MM.1S (cell line): ENCODE measurements at places on chromosomes 5 and 9.

- no peak overlapping the region for H3K4me3 ChIP-seq
- no peak overlapping the region for H3K27ac ChIP-seq
- no peak for DNase-seq
- no peaks in the 10 kb centered on the region for H3K27me3 ChIP-seq
These were observed 700.7 kb upstream of the GRAMD2B start for GRCh38 chr5:125722550-125722949.

GRCh38 chr5:38715696-38716095 is 130.1 kb upstream of the OSMR start:
- no peak overlapping the region for H3K4me3 ChIP-seq
- no peak for DNase-seq
- no peaks in the 10 kb centered on the region for H3K36me3 ChIP-seq
- no peaks in the 10 kb centered on the region for H3K4me1 ChIP-seq
- H3K27me3 ChIP-seq: no peaks in the 10 kb centered on the region
- no peak overlapping the region for H3K27ac ChIP-seq

DNA sequence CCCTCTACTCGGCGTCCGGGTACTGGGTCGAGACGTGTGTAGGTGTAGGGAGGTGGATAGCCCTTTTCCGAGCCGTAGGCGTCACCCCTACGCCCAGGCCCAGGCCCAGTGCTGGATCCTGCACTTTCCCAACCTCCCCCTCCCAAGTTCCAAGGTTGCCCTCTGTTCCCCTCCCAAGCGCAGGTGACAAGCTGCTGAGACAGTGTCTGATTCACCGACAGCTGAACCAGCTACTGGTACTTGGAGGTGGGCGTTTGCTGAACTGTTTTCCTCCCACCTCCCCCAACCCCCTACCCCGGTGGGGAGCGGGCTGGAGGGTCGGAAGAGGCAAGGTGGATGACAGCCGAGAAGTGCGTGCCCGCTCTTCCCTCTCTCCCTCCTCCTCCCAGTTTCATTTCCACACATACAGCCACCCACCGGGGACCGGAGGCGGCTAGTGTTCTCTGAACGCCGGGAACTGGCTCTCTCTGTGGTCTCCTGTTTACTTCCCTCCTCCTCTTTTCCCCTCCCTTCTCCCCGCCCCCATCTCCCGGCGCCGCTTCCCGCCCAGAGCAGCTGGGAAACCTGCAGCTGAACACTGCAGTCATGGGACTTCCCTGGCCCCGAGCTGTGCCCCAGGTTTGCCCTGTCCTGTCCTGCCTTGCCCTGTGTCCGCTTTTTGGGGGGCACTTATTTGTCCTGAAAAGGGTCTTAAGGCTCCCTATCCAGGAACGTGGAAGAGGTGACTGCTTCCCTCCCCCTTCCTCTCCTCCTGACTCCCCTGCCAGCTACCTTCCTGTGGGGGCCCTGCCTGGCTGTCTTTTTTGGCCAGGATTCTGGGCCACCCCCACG is 6.2 kb upstream of the KLF9 start:
- H3K36me3 ChIP-seq: no peaks in the 10 kb centered on the region
- no peaks in the 10 kb centered on the region for H3K27me3 ChIP-seq
- peak overlapping the region; percentile 99 for H3K27ac ChIP-seq
- H3K4me3 ChIP-seq: peak overlapping the region; percentile 83

DNA sequence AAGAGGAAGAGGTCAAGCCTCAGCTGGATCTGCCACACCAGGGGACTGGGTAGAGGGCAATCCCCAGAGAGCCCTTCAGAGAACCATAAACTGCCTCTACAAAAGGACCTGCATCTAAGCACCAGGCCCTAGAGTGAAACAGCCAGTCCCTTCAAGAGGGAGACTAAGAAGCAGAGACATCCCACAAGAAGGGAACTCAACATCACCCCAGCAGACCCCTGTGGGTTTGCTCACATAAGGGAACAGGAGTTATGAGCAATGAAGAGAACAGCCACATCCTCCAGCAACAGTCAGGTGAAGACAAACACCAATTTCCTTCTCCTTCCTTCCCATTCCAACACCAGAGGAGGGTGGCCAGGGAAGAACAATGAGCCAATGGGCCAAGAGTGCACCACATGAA is 48.9 kb downstream of the TNFSF15 start:
- no peaks in the 10 kb centered on the region for H3K36me3 ChIP-seq
- no peak overlapping the region for H3K27ac ChIP-seq
- H3K4me1 ChIP-seq: 0 out of 2 replicates have a peak, but pooled peaks cover 6% of the 10 kb centered on the region
- DNase-seq: no peak
- H3K27me3 ChIP-seq: no peaks in the 10 kb centered on the region

DNA sequence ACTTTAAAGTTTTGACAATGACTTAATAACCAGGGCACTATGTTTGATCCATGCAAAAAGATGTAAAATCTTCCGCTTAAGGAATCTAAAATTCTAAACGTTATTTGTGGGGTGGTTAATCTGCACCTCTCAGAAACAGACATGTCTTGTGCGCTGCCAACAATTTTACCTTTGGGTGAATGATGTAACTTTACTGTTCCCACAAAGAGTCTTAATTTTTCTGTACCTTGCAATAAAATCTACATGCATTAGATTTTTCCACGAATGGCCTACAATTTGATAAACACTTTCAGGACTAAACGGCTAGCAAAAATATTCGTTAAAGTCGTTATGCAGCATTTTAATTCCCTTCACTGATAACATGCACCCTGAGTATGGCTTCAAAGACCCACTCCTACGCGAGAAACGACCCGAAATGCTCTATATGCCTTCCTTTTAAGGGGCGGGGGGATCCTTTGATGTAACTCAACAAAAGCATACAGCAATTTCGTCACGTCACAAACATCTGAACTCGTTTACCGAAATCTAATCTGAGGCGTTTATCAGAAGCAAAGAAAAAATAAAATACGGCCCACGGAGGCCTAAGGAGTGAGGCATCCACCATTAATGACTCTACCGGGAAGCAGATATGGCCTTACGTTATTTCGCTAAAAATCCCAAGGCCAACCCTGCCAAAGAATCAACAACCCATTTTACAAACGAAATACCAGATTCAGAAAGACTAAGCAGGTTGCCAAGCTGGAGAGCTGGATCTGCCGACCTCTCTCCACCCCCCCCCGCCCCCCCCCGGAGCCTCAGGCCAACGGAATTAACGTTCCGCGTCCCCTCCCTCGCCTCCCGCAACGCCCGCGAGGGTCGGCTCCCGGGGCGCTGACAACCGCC is 621 bp downstream of the AK6 start:
- H3K36me3 ChIP-seq: no peaks in the 10 kb centered on the region; the same call in 1 of the 2 replicates
- no peak for DNase-seq
- peak overlapping the region; percentile 100 for H3K4me3 ChIP-seq
- H3K27ac ChIP-seq: peak overlapping the region; percentile 81
- H3K27me3 ChIP-seq: no peaks in the 10 kb centered on the region
- H3K4me1 ChIP-seq: peaks cover 16% of the 10 kb centered on the region

DNA sequence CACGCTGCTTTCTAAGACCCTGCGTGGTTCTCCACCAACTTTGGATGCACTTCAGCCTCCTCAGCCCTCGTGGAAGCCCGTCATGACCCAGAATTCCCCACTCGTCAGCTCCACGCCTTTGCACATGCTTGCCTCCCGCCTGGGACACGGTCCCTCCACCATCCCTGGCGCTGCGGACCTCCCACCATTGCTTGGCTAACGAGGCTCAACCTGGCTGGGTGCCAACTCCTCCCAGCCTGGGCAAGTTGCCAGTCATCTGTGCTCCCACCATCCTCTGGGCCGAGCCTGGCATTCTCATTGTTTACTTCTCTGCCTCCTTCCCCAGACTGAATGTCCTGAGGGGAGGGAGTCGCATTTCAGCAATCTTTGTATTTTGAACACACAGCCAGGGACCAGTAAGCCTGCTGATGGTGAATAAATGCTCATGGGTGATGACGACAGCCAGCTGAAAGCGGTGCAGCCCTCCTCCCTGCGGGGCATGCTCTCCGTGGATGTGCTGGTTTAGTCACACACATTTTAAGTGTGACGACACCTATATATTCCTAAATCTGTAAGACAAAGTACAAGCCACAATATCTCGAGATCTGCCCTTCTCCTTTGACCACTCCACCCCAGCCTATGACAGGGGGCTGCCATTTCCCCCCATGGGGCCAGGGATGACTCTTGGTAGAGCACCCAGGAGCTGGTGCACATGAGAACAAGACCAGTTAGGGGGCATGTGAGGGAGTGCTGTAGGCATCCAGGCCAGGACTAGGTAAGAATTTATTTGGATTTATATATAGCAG is 37.6 kb downstream of the ANKRD33B start:
- peak overlapping the region; percentile 31; the same call in 1 of the 2 replicates for H3K4me3 ChIP-seq
- H3K27ac ChIP-seq: peak overlapping the region; percentile 81
- peak; percentile 59 for DNase-seq
- peaks cover 26% of the 10 kb centered on the region for H3K4me1 ChIP-seq
- no peaks in the 10 kb centered on the region for H3K27me3 ChIP-seq

DNA sequence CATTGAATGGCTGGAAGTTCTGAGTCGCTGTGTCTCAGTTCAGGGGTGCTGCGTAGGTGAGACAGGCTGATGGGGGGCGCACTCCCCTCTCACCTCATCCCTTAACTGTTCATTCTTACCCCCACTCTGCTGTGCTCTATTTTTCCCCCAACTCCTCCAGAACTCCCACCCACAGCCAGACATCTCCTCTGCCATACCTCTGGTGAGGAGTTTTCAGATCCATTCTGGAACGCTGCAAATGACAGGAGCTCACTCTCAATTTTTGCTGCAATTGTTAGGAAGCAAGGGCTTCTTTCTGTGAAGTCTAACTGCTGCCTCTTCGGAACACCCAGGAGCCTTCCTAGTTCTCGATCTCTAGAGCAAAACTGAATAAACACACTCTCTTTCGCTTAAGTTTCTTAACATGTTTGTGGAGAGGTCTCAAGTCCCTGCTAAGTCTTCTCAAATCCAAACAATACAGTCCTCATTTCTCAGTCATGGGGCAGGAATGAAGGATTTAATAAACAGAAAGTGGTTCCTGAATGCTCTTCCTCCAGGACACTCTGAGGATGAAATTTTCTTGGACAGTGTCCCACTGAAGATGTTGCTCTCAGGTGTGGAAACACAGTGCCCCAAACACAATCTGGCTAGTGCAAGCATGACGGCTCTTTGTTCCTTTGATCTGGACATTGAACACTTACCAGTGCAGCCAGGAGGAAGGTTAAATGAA is 387.7 kb downstream of the KDM4C start:
- no peaks in the 10 kb centered on the region for H3K36me3 ChIP-seq
- H3K27me3 ChIP-seq: no peaks in the 10 kb centered on the region
- H3K4me1 ChIP-seq: no peaks in the 10 kb centered on the region
- no peak overlapping the region for H3K4me3 ChIP-seq
- H3K27ac ChIP-seq: no peak overlapping the region
- DNase-seq: no peak

GRCh38 chr5:143297756-143298155 is 105.7 kb downstream of the NR3C1 start:
- no peaks in the 10 kb centered on the region for H3K27me3 ChIP-seq
- DNase-seq: no peak
- H3K27ac ChIP-seq: no peak overlapping the region
- H3K4me3 ChIP-seq: no peak overlapping the region
- H3K36me3 ChIP-seq: peaks cover 14% of the 10 kb centered on the region; the same call in 1 of the 2 replicates

- H3K4me3 ChIP-seq: no peak overlapping the region
- H3K27ac ChIP-seq: no peak overlapping the region
- H3K36me3 ChIP-seq: no peaks in the 10 kb centered on the region
- no peak for DNase-seq
- no peaks in the 10 kb centered on the region for H3K27me3 ChIP-seq
These were observed 295.7 kb downstream of the ARHGEF28 start for GRCh38 chr5:73921741-73922140.

- DNase-seq: no peak
- H3K4me3 ChIP-seq: no peak overlapping the region
- no peak overlapping the region for H3K27ac ChIP-seq
- H3K27me3 ChIP-seq: no peaks in the 10 kb centered on the region
These were observed 36.0 kb upstream of the PITX1 start for GRCh38 chr5:135069895-135070657.

DNA sequence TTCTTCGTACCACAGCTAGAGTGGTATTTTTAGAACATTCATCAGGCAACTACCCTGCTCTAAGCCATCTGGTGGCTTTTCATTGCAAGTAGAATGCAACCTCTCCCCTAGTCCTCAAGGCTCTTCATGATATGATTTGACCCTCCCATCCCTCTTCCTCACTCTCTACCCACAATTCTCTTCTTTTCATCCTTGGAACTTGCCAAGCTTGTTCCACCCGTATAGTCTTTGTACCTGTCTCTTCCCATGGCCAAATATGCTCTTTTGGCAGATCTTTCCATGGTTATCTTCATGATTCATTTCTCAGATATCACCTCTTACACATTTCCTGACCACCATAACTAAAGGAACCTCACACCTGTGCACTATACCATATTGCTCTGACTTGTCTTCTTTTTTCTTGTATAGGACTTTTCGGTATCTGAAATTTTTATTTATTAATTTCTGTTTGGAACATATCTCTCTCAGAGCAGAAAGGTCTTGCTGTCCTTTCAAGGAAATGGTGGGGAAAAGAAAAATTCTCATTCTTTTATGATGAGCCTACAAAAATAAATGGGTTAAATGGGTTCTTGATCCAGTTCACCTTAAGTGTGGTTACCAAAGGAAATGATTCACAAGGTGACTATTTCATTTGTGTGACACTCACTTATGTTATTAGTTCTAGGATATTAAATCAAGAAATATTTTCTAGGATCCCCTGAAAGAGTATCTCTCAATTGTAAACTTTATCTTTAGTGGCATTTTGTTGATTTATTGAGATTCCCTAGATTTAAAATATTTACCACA is 3.7 kb upstream of the CD274 start:
- no peaks in the 10 kb centered on the region for H3K36me3 ChIP-seq
- no peaks in the 10 kb centered on the region for H3K27me3 ChIP-seq
- H3K4me1 ChIP-seq: peaks cover 21% of the 10 kb centered on the region

GRCh38 chr5:173583346-173583745 is 33.1 kb downstream of the BOD1 start:
- no peaks in the 10 kb centered on the region for H3K27me3 ChIP-seq
- H3K4me1 ChIP-seq: no peaks in the 10 kb centered on the region
- no peak overlapping the region for H3K4me3 ChIP-seq
- H3K36me3 ChIP-seq: no peaks in the 10 kb centered on the region
- H3K27ac ChIP-seq: no peak overlapping the region

DNA sequence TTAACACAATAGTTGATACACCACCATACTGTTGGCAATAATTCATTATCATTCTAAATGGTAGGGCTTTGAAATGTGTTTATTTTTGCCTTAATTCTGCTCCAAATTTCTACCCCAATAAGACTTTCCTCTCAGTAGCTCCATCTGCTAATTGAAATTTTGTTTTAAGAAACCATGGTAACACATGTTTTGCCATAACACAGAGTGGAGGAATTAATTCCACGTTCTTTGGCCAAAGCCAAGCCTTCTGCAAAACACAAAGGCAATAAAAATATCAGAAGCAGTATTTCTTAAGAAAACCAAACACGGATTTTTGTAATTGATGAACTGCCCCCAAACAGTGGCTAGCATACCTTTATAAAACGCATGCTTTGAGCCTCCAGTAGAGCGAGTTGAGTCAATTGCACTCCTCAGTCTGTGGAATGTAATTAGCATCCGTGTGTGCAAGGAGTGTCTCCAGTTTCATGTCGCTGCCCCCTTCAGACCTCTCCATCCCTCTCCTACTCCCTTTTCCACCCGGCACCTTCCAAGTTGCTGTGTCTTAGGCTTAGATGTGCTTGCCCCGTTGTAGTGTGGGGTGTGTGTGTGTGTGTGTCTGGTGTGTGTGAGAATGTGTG is 58.2 kb upstream of the CKS2 start:
- H3K4me3 ChIP-seq: no peak overlapping the region
- H3K4me1 ChIP-seq: no peaks in the 10 kb centered on the region
- no peaks in the 10 kb centered on the region for H3K27me3 ChIP-seq
